ENCODE measurements at places on chromosomes 2 and 18.

DNA sequence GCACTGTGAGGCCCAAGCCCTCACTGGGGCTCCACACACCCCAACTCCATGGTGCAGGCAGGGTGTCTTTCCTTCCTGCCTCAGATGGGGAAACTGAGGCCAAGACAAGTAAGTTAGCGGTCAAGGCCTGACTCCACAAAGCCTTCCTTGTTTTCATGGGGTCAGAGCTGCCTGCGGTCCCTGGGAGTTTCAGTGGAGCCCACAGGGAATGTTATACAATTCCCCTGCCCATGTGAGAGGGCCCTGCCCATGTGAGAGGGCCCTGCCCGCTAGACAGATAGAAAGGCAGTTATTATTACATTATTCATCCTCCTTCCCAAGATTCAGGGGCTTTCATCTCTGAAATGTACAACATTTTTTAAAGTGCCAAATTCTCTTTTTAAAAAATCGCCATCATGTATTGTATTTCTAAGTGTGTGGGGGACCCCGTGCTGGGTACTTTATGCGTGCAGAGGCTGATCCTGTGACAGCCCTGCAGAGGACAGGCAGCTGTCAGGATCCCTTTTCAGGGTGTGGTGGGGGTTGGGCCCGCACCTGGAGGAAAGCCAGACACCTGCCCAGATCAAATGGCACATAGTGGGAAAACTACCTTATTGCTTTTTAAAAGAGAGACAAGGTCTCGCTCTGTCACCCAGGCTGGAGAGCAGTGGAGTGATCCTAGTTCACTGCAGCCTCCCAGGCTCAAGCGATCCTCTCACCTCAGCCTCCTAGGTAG is 23.4 kb downstream of the FBLN7 start:
- DNase-seq: no peak

DNA sequence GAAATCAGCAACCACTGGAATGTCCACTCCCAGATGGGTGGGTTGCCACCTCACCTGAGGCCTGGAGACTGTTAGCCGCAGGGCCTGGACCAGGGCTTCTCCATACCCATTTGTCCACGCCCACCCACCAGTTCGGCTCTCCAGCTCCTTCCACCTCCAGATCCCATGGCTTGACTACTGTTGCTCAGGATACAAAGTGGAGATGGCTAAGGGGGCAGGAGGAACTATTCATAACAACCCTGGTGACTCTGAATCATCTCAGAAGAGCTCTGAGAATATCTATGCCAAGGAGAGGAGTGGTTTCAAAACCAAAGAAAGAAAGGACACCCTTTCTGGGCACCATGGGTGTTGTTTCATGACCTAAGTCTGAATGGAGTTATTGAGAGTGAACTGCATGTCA is 145.8 kb downstream of the LAMA3 start:
- DNase-seq: no peak

GRCh38 chr2:162244541-162245031 is 1.3 kb upstream of the FAP start:
- no peak for DNase-seq

GRCh38 chr2:45000341-45000901 is 8.8 kb downstream of the SIX2 start:
- no peak for DNase-seq

DNA sequence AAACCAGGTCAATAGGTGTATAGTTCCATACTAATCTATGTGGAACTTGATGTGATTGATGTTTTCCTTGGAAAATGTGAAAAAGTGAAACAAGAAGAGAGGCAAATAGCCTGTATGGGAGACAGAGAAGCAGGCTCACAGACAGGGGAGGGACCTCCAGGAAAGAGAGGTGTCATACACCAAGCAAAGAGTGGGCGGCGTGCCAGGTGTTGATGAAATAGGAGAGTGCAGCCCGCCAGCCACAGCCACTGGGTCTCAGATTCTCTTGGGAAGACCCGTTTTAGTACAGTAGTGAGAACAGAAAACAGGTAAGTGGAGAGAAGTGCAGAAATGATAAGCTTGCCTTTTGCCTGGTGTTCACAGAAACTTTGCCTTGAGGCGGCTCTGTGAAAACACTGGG is 301.9 kb downstream of the ZNF407 start:
- DNase-seq: no peak

DNA sequence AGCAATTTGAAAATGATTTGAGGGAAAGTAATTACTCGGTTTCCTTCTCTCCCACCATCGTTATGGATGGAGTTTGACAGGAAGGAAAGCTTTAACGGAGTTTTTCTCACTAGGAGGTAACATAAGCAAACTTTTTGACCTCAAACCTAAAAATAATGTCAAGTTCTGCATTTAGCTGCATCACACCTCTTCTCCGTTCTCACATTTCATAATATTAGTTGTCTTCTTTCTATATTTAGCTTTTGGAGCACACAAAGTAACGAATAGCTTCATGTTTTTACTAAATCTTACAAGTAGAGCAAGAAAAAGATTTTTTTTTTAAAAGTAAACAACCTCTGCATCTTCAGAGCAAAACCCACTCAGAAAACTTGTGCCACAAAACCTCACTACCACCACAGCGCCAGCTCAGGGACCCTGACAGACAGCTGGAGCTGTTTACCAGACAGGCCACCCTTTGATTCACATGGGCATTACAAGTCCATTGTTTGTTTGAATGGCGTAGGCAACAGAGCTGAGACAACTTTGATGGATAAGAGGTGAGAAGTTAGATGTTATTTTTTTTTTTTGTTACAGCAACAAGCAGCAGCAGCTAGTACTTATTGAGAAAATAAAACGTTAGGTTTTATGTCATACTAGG is 21.9 kb upstream of the ICOS start:
- no peak for DNase-seq

- DNase-seq: no peak
These were observed 3.4 kb upstream of the ZDBF2 start for GRCh38 chr2:206271065-206271464.

- DNase-seq: no peak
These were observed 36.2 kb downstream of the POU3F3 start for GRCh38 chr2:104889960-104890684.

DNA sequence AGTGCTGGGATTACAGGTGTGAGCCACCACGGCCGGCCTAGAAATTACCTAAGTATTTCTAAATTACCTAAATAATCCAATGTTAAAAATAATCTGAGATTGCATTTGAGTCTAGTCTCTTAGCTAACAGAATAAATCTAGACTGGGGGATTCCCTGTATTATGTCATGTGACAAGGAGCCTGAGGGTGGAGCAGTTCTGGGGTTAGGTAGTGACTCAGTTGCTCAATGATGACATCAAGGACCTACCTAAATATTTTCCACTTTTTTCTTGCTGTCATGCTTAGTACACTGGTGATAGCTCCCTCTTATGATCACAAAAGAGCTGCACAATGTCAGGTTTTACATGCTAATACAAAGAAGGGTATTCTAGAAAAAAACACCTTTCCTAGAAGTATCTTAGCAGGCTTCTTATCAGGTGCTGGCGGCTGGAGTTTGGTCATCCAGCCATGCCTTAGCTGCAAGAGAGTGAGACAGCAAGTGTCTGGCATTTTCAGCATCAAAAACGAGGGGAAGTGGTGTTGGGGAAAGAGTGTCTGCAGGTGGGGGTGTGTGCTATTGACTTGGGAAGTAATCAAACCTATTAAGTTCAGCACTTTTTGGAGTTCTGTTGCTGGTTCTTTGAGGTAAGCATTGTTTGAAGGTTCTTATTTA is 17.5 kb upstream of the CEP192 start:
- no peak for DNase-seq

DNA sequence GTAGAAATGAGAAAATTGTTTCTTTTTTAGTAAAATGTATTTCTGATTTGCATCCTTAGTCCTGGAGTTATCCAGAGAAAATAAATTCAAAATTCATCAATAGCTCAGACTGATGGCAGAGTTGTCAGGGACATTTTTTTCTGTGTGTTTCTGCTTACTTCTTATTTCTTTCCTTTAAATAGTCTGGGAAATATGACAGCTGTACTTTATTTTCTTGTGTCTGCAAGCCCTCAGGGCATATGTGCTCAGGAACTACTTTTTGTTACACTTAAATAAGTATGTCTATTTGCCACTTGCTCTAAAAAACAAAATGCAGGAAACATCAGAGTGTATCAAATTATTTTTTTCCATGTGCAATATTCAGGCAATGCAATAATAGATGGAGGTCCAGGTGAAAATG is 126.8 kb upstream of the UNC80 start:
- no peak for DNase-seq

DNA sequence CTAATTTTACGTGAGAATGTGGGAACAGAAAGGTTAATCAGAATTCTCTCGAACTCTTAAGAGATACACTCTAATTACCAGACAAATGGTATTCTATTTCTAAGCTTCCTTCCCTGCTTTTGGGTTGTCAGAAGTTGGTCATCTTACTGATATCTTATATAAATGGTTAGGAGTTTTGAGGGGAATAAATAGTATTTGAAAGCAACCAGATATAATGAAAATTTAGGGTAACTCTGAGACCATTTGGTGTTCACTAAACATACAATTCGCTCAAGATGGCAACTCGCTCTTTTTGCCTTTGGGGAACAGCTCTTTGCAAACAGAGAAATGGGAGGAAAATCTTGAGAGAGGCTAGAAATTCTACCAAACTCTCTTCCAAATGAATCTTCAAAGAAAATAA is 250.9 kb downstream of the TCF4 start:
- DNase-seq: no peak

DNA sequence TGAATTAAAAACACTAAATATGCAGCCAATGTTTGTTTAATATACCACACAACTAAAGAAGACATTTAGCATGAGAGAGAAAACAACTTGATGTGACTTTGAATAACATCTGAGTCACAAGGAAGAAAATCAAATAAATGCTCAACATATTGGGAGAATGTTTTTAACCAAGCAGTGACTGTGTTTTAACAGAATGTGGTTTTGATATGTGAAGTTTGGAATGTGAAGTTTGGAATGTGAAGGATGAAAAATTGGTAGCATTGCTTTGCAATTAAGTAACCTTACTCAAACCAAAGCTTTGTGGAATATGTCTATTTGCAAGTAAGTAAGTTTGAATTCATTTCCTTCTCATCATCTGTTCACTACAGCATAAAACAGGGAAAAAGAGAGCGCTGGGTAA is 128.2 kb upstream of the DNAJC10 start:
- no peak for DNase-seq

DNA sequence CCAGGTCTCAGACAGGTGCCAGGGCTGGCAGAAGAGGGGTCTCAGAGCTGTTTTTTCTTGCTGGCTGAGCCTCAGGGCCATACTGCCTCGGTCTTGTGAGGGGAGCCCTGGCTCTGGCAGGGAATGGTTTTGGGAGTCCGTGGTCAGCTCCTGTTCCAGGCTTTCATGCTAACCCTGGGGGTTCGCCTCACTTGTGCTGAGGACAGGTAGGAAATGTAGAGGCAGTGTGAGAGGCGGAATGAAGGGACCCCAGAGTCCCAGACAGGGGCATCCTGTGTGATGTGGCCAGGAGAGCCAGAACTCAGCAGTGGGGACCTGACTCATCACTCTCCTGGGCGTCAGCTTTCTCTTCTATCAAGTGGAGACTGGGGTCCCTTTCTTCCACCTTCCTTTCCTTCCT is 5.7 kb upstream of the CELF4 start:
- no peak for DNase-seq

DNA sequence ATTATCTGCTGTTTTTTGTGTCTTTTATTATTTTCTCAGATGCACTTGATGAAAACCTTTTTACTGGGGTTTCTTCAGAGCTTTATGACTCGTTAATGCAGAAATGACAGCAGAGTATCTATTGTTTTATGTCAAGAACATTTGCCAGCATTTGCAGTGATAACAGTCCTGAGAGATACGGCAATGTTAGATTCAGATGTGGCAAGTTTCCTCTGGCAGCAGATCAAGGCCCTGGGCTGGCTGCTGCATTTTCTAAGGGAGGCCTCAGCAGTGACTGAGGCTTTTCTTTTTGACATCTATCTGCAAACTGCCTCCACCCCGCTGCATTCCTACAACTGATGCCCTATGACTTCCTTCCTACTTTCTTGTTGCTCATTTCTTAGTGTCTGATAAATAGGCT is 40.2 kb downstream of the EFEMP1 start:
- DNase-seq: no peak

- DNase-seq: no peak
These were observed 4.5 kb upstream of the TOGARAM2 start for GRCh38 chr2:28976584-28976983.

GRCh38 chr2:235960716-235961640 is 207.2 kb downstream of the GBX2 start:
- DNase-seq: no peak

- DNase-seq: peak; percentile 5
These were observed 550 bp downstream of the RAB1A start for GRCh38 chr2:65129286-65129825.

DNA sequence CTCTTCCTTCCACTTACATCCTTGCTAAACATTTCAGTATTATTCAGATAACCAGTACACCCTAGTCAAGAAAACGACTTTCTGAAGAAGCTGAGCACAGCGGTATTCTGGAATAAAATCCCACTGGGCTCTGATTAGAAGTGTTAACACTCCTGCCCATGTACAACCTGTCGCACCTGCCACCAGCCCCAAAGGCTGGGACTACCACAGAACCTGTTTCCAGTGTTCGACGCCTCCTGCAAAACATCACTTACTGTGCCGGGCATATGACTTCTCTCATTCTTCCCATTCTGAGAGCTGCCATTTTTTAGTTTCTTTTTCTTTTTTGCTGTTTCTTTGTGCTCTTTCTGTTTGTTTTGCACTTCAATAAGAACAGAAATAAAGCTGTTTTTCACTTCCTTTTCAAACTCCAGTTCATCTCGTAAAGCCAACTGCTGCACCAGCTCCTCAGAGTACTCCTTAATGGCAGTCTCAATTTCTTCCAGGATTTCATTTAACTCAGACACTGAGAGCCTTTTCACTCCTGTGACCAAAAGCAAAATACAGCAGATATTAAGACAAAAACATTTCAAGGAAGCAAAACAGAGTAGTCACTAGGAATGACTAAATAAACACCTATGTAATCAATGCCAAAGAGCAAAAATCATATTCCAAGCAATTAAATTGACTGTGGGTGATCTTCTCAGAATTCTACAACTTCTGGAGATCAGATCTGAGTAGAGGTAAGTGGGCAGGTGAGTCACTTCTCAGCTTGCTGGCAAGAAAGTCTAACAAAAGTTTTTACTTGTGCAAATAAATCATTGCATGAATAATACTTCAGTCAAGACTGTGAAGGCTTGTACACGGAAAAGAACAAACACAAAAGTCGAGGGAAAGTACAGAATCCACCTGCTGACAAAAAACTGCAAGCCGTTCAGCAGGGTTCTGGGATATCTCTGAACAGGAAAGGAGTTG is 19.3 kb downstream of the FEZ2 start:
- DNase-seq: no peak

Measured in activated CD8-positive, alpha-beta memory T cell treated with anti-CD3 and anti-CD28 coated beads for 48 hours (primary cell).